ENCODE measurements at places on chromosomes 6 and 20.

GRCh38 chr20:58894652-58895447 is 42.3 kb downstream of the GNAS start:
- DNase-seq = no peak

DNA sequence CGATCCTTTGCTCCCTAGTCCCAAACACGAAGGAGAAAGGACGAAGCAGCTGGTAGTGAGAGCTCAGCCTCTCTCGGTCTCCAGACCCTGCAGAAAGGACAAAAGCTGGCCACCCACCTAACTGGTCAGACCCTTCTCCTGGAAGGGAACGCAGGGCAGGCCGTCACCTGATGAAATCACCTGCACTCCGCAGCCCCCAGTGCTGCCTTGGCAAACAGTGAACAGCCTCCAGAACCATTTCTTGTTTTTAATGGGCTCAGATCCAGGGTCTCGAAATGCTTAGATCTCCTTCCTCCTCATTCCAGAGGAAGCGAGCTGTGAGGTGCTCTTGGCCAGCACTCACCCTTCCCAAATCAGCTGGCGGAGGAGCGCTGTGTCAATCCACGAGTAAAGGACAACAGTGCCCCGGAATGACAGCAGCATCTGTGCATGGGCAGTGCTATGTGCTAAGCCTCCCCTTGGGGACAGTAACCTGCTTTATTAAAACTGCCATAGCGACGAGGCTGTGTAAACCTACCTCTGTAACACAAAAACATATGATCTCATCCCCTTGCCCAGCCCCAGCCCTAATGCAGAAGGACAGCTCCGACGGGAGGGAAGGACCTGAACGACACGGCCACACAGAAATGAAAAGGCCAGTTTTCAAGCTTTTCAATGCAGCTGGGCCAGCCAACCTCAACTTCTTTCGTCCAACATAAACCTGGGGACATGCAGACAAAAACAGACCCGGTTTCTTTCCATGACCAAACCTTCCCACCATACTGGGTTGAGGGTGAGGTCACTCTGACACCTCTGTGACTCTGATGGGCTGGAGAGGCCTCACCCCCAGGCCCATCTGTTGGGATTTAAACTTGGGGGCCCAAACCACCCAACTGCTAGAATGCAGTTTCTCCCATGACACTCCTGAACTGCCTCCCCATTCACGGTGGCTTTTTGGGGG is 43.3 kb downstream of the SULF2 start:
- no peak for DNase-seq

DNA sequence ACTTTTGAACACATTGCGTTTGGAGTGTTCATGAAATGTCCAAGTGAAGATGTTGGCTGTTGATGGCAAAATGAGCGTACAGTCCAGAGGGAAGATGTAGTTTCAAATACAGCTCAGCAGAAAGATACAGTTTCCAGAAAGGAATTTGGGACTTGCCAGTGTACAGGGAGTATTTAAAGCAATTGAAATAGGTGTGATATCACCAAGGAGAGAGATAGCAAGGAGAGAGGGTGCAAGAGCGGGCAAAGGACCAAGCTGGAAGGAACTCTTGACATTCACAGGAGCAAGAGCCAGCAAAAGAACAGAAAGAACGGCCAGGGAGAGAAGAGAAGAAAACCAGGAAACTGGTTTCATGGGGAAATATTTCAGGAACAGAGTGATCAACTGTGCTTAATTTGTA is 47.8 kb downstream of the CARMIL1 start:
- no peak for DNase-seq

- DNase-seq = peak; percentile 26
Measured at GRCh38 chr20:11235058-11235457, 561.3 kb upstream of the JAG1 start.

DNA sequence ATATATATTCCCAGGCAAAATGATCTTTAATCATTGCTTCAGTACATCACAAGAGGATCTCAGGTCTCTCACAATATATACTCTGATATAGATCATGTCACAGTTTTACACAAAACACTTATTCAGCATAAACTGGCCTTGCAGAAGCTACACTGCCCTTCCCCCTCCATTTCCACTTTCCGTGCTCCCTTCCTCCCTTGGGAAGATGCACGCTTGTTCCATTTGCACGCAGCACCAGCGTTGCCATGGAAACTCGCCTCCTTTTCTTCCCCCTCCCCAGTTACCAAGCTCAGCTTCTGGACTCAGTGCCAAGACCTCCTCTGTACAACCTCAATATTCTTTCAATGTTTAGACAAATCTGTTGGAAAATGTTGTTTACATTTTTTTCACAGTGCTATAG is 154.6 kb downstream of the RFPL4B start:
- DNase-seq = no peak

DNA sequence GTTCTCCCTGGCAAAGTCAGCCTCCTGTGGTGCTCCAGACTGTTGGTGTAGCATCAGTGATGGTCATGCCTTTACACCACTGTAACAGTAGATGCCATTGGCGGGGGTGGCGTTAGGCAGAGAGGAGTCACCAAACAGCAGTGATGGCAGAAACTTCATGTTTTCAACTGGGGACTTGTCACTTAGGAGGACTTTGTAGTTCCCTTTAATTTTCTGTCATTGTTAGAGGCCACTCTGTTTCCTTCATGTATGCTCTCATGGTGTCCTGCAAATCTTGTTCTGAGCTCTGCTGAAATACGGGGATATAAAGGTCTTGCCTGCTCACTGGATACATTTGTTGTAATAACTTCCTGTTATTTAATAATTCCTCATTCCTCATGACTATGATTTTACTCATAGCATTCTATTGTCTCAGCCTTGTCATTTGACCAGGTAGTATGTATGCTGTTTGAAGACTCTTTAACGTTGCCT is 4.6 kb downstream of the MAP3K4 start:
- DNase-seq = peak; percentile 64

- DNase-seq = no peak
Measured at GRCh38 chr6:72464246-72464645, 157.6 kb upstream of the KCNQ5 start.

DNA sequence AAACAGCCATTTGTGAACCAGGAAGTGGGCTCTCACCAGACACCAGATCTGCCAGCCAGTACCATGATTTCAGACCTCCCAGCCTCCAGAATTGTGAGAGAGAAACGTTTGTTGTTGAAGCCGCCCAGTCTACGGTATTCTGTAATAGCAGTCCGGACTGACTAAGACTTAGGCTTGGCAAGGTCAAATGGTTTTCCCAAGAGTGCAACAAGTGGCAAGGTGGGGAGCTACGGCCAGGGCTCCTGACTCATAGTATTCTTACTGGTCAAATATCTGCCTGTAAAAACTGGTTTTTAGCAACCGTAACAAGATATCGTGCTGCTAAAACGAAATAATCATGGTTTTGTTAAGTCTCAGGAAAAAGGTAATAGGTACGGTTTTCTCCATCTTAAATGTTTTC is 37.8 kb downstream of the MCUR1 start:
- DNase-seq = no peak

- DNase-seq = no peak
Measured at GRCh38 chr6:34096814-34097213, 49.1 kb downstream of the GRM4 start.

GRCh38 chr6:6283746-6284145 is 36.7 kb downstream of the F13A1 start:
- DNase-seq = no peak

DNA sequence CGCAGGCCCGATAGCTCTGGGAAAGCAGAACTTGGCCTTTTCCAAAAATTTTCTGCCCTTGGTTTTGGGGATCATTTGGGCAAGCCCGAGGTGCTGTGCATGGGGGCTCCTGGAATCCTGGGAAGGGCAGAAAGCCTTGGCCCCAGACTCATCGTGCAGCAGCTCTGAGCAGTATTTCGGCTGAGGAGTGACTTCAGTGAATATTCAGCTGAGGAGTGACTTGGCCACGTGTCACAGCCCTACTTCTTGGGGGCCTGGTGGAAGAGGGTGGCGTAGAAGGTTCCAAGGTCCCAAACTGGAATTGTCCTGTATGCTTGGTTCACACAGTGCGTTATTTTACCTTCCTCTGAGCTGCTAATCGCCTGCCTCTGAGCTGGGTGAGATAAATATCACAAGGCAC is 1.1 kb upstream of the BMP2 start:
- DNase-seq = no peak

DNA sequence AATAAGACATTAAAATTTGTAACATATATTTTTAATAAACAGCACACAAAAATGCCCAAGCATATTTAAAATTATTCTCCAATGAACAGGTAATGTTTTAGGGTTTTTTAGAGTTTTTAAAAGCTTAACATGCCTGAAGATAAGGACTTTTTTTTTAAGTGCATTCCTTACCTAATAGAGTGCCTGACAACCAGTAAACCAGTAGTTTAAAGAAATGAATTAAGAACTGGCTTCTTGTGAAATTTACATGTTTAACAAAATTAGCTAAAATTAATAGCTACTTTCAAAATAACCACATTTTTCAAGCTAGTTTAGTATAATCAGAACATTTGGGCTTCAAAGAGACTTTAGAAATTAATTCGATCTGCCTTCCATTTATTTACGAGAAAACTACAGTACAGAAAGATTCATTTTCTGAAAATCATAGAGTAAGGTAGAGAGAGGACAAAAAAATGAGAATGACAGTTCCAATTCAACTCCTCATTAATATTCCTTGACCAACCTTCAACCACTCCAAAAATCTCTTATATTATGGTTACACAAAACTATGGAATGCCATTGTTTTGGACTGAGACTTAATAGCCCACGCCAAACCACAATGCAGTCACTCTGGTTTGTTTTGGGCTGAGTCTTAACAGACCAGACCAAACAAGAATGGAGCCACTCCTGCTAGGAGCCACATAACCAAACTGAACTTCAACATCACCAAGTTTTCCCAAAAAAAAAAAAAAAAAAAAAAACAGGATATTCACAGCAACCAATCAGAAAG is 5.7 kb upstream of the PLN start:
- DNase-seq = no peak

All from RWPE1 (cell line).